ENCODE measurements at places on chromosomes 13 and 19. TPM values are rescaled to one million over a fixed set of nuclear protein-coding genes. Genes with fewer than 3 reads are reported as not detected.

The URAD gene
- not detected for total RNA-seq

DNA sequence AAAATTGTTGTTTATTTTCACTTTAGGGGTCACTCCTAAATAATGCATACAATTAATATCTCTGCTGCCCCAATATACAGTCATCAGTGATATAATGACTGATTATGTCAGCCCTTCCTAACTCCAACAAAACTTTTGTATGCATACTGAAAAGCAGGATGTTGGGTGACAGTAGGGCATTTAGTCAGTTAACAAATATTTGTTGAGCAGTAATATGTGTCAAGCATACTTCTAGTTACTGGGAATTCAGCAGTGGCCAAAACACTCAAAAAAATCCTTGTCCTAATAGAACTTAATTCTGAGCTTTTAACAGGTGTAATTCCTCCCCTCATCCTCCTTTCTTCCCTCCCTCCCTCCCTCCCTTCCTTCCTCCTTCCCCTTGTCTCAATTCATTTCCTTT lies 560.7 kb upstream of the KLHL1 start:
- no peak for DNase-seq

DNA sequence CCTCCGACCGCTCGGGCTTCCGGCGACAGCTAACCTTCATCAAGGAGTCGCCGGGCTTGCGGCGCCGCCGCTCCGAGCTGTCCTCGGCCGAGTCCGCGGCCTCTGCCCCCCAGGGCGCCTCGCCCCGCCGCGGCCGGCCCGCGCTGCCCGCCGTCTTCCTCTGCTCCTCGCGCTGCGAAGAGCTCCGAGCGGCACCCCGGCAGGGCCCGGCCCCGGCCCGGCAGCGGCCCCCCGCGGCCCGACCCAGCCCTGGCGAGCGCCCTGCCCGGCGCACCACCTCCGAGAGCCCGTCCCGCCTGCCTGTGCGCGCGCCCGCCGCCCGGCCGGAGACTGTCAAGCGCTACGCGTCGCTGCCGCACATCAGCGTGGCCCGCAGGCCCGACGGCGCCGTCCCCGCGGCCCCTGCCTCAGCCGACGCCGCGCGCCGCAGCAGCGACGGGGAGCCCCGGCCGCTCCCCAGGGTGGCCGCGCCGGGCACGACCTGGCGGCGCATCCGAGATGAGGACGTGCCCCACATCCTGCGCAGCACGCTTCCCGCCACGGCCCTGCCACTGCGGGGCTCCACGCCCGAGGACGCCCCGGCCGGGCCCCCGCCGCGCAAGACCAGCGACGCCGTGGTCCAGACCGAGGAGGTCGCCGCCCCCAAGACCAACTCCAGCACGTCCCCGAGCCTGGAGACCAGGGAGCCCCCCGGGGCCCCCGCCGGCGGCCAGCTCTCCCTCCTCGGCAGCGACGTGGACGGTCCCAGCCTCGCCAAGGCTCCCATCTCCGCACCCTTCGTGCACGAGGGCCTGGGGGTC lies 9.6 kb downstream of the C19orf25 start:
- peak; percentile 4 for DNase-seq

DNA sequence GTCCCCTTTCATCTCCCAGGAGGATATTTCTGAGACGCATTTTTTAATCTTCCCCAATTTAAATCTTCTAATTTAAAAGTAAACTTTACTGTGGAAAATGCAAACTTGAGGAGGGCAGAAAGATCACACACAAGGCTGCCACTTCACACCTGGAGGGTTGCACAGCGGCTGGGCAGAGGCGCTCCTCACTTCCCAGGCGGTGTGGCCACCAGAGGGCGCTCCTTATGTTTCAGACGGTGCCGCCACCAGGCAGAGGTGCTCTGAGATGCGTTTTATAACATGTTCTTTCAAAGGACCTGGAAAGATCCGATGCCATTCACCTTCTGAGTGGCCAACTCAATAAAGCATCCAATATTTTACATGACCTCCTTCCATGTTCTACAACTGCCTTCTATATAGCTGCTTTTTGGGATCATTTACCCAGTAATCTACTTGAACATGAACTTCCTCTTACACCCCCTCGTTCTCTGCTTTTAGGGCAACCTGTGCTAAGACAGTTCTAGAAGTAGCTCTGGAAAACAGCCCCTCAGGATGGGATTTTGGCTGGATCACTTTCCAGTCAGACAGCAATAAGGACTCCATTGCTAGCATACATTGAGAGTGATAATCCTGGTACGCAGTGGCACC lies 14.8 kb upstream of the MTUS2 start:
- no peak for DNase-seq

- DNase-seq, result peak; percentile 65
Observed at GRCh38 chr19:2289714-2290435, 7.9 kb upstream of the PEAK3 start.

All from CD4-positive, alpha-beta memory T cell (primary cell).